Astrocyte (in vitro differentiated cells and primary cell): ENCODE measurements at places on chromosomes 3 and 15. TPM values are rescaled to one million over a fixed set of nuclear protein-coding genes. Genes with fewer than 3 reads are reported as not detected.
A peak's percentile ranks its signal among the peaks of the same experiment; 100 is the strongest.

DNA sequence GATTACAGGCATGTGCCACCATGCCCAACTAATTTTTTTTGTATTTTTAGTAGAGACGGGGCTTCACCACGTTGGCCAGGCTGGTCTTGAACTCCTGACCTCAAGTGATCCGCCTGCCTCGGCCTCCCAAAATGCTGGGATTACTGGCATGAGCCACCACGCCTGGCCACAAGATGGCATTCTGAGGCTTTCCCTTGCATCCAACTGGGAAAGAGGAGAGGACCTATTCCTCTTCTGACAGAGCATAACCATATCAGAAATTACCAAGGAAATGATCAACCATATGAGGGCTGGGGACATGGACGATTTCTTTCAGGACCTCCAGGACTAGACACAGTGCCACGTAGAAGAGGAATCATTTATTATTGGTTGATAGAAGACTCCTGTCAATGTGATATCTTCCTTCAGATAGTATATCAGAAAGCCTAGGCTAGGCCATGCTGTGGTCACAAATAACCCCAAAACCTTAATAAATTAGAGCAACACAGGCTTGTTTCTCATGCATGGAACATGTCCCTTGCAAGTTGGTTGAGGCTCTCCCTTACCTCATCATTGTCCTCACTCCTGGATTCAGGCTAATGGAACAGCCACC is 372.3 kb upstream of the IL12A start:
- no peak overlapping the region for H3K4me3 ChIP-seq
- H3K27ac ChIP-seq, result no peak overlapping the region
- no peaks in the 10 kb centered on the region for H3K27me3 ChIP-seq

STAC gene
- 7.1 and 9.4 TPM in 2 replicates for total RNA-seq

SYNPR gene
- 0.27 TPM in 1 of 2 replicates, not detected in the other for total RNA-seq

FANCD2OS gene
- not detected in 2 replicates for total RNA-seq

DNA sequence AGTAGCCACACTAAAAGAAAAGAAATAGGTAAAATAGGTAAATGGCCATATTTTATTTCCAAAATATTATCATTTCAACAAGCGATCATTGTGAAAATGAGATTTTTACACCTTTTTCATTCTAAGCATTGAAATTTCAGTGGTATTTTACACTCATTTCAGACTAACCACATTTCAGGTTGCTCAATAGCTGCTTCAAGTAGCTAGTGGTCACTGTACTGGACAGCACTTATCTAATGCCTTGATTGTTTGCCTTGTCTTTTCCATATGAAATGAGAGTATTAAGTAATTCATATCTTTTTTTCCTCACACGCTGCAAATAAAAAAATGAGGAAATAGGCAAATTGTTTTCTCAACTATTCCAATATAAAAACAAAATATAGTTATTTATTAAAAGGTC is 332.8 kb downstream of the NLGN1 start:
- peak; percentile 59 for DNase-seq
- H3K4me1 ChIP-seq, result peaks cover 7% of the 10 kb centered on the region

DNA sequence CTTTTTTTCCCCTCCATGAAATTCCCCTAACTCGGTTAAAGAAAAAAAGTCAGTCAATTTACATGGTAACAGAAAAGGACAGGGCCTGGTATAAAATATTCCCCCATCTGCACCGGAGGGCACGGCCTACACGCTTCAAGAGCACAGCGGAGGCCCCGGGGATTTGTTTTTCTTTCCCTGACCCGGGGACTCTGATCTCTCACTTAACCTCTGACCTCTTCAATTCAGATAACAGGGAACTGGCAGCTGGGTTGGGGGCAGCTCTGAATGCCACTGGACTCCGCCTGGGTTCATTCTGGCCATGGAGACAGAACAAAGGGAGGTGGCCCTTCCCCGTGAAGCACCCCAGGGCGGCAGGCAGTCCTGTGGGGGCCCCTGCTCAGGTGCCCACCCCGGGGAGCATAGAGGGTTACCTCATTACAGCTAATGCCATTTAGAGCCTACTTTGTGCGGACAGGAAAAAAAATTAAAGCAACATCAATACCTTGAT is 257.5 kb downstream of the SHQ1 start:
- no peaks in the 10 kb centered on the region for H3K36me3 ChIP-seq
- no peak overlapping the region for H3K4me3 ChIP-seq
- no peaks in the 10 kb centered on the region for H3K27me3 ChIP-seq
- H3K4me1 ChIP-seq, result peaks cover 16% of the 10 kb centered on the region
- DNase-seq, result no peak

GRCh38 chr15:56353740-56354139 is 11.5 kb upstream of the TEX9 start:
- H3K4me1 ChIP-seq, result no peaks in the 10 kb centered on the region
- H3K27ac ChIP-seq, result no peak overlapping the region
- H3K27me3 ChIP-seq, result no peaks in the 10 kb centered on the region
- no peak overlapping the region for H3K4me3 ChIP-seq

DNA sequence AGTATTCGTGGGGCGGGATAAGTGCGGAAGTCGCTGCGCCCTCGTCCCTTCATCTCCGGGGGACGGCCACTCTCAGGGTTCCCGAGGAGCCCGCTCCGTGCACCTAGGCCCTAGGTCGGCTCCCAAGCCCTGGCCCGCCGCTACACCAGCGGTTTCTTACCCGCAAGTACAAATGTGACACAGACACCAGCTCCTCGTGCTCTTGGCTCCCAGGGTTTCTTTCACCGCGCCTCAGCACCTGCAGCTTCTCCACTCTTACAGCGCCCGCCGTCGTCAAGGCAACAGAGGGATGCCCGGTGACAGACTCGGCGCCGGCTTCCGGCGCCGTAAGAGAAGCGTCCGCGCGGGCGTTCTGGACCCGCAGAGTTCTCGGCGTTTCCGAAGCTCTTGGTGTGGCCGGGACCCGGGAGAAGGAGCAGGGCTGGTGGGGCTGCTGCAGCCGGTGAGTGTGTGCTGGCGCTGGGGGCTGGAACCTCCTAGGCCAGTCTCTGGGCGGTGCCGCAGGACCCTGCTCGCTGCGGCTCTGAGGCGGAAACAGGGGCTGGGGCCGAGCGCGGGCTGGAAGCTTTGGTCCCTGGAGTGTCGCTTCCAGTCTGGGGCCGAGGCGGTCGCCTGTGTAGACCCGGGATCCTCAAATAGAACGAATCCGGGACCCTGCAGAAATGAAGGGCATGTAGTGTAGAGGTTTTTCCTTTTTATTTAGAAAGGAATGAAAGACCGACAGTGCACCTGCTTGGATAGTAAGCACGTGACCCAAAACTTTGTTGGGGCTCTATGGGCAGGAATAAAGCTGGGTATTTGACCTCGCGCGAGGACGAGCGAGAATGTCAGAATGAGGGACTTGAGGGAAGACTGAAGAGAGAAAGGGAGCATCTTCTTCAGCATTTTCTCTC is 155.4 kb upstream of the GOLGA6L4 start:
- H3K4me3 ChIP-seq, result peak overlapping the region; percentile 61
- DNase-seq, result peak; percentile 26
- H3K36me3 ChIP-seq, result no peaks in the 10 kb centered on the region
- no peak overlapping the region for H3K27ac ChIP-seq
- H3K27me3 ChIP-seq, result no peaks in the 10 kb centered on the region

DNA sequence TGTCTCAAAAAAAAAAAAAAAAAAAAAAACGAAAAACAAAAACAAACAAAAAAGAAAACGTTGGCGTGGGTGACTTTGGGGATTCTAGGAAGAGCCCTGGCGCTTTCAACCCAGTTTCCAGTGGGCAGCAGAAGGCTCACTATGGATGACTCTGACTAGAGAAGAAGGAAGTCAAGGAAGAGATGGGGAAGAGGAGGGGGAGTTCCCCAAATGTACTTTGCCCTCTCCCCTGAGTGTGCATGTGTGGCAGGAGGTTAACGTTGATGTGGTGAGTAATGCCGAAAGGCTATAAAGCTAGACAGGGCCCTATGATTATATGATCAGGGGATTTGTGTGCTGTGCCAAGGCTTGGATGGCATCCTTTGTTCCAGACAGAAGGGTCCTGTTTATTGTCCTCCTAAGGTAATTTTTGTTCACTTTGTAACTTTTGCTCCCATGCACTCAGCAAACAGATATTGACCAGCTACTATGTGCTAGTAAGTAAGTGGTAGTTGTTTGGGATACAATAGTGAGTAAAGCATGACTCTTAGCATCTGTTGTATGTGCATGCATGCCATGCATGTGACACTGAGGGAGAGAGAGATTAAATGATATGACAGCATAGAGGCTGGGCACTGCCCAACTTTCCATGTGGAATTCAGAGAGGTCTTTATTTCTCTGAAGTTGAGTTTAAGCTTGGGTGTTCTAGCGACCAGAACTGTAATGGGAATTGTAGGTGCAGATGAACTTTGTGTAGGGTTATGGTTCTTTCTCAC is 750 bp upstream of the HHLA2 start:
- DNase-seq, result no peak
- H3K36me3 ChIP-seq, result no peaks in the 10 kb centered on the region
- no peaks in the 10 kb centered on the region for H3K27me3 ChIP-seq

- no peak overlapping the region for H3K4me3 ChIP-seq
- no peak for DNase-seq
- H3K36me3 ChIP-seq, result no peaks in the 10 kb centered on the region
Measured at GRCh38 chr3:12632523-12632922, 31.4 kb downstream of the RAF1 start.

SV2B gene
- not detected in 2 replicates for total RNA-seq

GRCh38 chr3:168416446-168416845 is 320.7 kb upstream of the GOLIM4 start:
- no peaks in the 10 kb centered on the region for H3K4me1 ChIP-seq
- H3K27ac ChIP-seq, result no peak overlapping the region
- H3K36me3 ChIP-seq, result no peaks in the 10 kb centered on the region
- H3K4me3 ChIP-seq, result no peak overlapping the region

ABHD14A gene
- total RNA-seq, result 10.9 and 11.8 TPM in 2 replicates

- no peaks in the 10 kb centered on the region for H3K27me3 ChIP-seq
- DNase-seq, result peak; percentile 81
- peak overlapping the region; percentile 93 for H3K27ac ChIP-seq
- H3K4me3 ChIP-seq, result peak overlapping the region; percentile 27
Measured at GRCh38 chr15:89067751-89068150, 20.5 kb upstream of the ABHD2 start.

- no peaks in the 10 kb centered on the region for H3K36me3 ChIP-seq
- H3K4me3 ChIP-seq, result no peak overlapping the region
- no peaks in the 10 kb centered on the region for H3K27me3 ChIP-seq
- no peaks in the 10 kb centered on the region for H3K4me1 ChIP-seq
- no peak overlapping the region for H3K27ac ChIP-seq
Measured at GRCh38 chr3:134562055-134562454, 76.2 kb downstream of the CEP63 start.

GOLGA6L9 gene
- 5.2 and 6.0 TPM in 2 replicates for total RNA-seq

- peak; percentile 26 for DNase-seq
- H3K36me3 ChIP-seq, result no peaks in the 10 kb centered on the region
- H3K4me1 ChIP-seq, result peaks cover 3% of the 10 kb centered on the region
Measured at GRCh38 chr15:26974120-26974780, 3.3 kb downstream of the GABRG3 start.

DNA sequence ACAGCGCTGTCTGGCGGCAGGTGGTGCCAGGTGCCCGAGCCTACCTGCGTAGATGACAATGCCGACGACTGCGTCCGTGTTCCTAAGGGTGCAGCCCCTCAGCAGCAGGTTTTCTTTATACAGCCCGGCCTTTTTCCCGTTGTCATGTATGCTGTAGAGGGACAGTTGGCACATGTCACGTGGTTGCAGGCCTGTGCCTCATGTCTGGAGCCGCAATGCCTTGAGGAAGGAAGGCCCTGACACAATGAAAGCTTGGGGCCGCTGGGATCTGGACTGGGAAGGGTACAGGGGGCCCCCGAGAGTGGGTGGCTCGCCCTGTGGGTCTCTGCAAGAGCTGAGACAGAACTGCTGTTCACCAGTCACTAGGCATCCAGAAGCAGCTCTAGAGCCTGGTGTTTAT is 136.0 kb downstream of the ATP10A start:
- H3K4me3 ChIP-seq, result no peak overlapping the region
- H3K4me1 ChIP-seq, result no peaks in the 10 kb centered on the region
- no peak overlapping the region for H3K27ac ChIP-seq
- peaks cover 6% of the 10 kb centered on the region for H3K36me3 ChIP-seq
- H3K27me3 ChIP-seq, result no peaks in the 10 kb centered on the region
- DNase-seq, result no peak

DNA sequence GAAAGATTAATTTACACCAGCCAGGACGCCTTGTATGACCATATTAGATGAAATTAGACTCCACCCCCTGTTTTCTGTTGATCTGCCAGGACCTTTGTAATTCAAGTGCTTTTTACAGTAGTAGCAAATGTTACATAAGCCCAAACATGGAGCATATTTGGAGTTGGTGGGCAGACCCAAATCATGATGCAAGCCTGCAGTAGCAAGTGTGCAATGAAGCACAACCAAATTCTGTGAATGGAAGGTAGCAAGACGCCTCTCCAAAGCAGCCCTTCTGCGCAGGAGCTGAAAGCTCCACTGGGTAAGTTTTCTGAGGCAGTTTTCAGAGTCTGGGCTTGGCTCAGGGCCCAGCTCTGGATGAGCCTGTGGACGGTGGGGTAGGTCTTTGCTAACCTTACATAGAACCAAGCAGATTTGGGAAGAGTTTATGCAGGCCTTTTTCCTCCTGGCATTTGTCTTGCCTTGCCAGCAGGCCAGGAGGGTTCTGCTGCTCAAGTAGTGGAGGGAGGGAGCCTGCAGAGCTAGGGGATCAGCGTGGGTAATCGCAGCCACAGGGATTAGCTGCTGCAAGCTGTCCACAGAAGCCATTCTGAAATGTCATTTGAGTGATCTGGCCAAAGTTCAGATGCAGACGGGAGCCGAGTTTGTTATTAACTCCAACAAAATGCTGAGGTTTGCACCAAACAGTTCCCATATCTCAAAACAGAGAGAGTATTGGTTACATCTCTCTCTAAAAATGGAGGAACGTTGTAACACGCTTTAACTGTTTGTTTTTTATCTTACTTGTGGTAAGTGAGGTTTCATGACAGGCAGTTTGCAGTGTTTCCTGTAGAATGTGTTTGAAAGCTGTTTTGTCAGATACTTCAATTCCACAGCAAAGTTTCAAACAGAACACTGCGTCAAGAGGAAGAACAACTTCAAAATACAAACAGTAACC is 55.4 kb downstream of the PSMD6 start:
- no peaks in the 10 kb centered on the region for H3K36me3 ChIP-seq
- no peaks in the 10 kb centered on the region for H3K27me3 ChIP-seq
- H3K4me1 ChIP-seq, result peaks cover 44% of the 10 kb centered on the region
- H3K27ac ChIP-seq, result peak overlapping the region; percentile 6
- peak; percentile 81 for DNase-seq

ZNF502 gene
- 1.9 and 2.2 TPM in 2 replicates for total RNA-seq

- H3K4me3 ChIP-seq, result no peak overlapping the region
- no peaks in the 10 kb centered on the region for H3K27me3 ChIP-seq
- H3K27ac ChIP-seq, result no peak overlapping the region
- DNase-seq, result no peak
Measured at GRCh38 chr3:153625506-153625905, 463.5 kb downstream of the RAP2B start.

GRCh38 chr3:189269365-189269764 is 97.6 kb downstream of the TPRG1 start:
- H3K27ac ChIP-seq, result no peak overlapping the region
- H3K27me3 ChIP-seq, result peaks cover 6% of the 10 kb centered on the region
- H3K36me3 ChIP-seq, result no peaks in the 10 kb centered on the region
- H3K4me1 ChIP-seq, result no peaks in the 10 kb centered on the region
- H3K4me3 ChIP-seq, result no peak overlapping the region

CHRNB4 gene
- not detected in 2 replicates for total RNA-seq

GOLGA6L10 gene
- 0.12 and 0.30 TPM in 2 replicates for total RNA-seq
